Stimulated activated CD4-positive, alpha-beta T cell treated with anti-CD3 and anti-CD28 coated beads, Interleukin-15, amount 100 ng/mL, for 1 hour (primary cell): ENCODE measurements at places on chromosomes 1 and 21.

- DNase-seq, result no peak
Measured at GRCh38 chr1:20320704-20321103, 30.0 kb downstream of the VWA5B1 start.

- DNase-seq, result no peak
Measured at GRCh38 chr1:205377355-205377754, 20.6 kb upstream of the KLHDC8A start.

- no peak for DNase-seq
Measured at GRCh38 chr1:175922254-175922881, 179.0 kb upstream of the TNR start.

DNA sequence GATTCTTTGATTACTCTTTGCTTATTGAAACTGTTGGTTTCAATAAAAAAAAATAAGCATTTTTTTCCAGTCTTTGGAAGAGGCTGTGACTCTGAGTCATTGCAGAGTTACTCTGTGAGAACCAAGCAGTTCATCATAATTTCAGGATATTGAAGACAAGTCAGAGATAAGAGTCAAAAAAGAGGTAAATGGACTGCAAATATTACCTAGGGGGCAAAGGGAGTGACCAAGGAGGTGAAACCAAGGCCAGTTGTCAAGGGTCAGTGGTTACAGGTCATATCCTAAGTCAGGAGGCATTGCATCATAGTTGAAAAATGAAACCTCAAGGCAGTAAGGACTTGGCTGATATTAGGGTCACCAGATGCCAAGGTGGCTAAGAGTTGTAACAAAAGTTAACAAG, 597.1 kb upstream of the USP24 start:
- DNase-seq, result no peak

DNA sequence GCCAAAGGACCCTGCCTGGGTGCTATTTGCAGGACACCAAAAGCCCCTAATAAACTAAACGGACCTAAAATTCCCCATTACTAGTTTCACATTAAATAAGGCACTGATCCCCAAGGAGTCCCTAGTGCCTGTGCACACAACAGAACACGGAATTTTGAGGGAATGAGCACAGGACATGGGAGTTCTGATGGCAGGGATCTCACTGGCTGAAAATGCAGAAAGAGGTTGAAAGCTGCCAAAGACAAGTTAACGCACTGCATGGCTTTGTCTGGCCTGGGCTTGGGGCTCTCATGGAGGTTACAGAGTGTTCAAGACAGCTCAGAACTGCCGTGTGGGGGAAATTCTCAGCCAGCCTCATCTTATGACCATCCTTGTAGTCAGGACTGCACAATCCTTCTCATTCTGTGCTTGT, 15.6 kb upstream of the ATP1B1 start:
- no peak for DNase-seq

- no peak for DNase-seq
Measured at GRCh38 chr1:9473032-9473807, 66.0 kb upstream of the SLC25A33 start.

- DNase-seq, result no peak
Measured at GRCh38 chr1:27033043-27033746, 20.5 kb upstream of the TENT5B start.

DNA sequence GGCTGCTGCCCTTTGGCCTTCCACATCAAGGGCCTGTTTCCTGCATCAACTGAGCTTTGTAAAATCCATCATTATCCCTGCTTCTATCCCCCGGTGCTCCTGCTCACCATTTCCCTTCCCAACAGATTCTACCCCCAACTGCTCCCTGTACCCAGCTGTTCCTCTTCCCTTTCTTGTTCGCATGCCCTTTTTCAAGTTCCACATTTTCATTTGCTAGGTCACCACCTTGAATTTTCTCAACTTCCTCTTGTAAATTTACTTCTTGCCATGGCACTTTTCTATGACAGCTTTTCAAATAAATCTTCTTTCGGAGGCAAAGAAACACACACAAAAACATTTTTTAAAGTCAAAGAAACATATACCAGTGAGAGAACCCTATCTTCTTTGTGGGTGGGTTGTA, 330.5 kb upstream of the ADGRL2 start:
- no peak for DNase-seq

DNA sequence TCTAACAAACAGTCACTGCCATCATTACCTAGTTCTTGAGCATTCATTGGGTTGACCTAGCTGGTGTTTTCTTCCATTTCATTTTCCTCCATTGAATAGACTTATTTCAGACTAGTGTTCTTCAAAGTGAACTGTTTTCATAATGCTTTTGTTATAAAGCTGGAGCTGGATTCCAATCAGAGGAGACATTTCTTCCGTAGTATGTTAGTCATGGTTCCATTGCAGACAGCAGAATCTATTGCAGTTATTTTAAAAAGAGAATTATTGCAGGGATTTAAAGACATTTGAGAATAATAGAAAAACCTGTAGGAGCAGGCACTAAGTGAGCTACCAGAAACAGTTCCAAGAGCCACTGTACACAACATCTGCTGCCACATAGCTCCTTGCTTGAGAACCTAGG, 50.0 kb downstream of the HHAT start:
- no peak for DNase-seq

- no peak for DNase-seq
Measured at GRCh38 chr1:103948526-103948925, 198.8 kb downstream of the AMY1C start.

DNA sequence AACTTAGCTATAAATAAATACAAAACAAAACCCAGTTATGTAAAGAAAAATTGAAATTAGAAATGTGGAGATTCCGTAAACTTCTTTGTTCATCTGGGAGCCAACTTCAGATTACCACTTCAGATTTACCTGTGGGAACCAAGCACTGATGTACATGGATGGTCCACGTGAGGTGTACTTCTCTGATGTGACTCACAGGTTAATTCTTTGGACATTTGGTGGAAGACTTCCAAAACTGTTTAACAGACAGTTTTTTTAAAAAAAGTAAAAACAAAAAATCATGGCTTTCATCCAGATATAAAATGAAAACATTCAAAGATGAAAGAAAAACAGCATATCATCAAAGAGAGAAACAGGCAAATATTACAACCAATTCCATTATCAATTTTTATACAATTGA, 92.0 kb downstream of the MAST2 start:
- DNase-seq, result no peak

DNA sequence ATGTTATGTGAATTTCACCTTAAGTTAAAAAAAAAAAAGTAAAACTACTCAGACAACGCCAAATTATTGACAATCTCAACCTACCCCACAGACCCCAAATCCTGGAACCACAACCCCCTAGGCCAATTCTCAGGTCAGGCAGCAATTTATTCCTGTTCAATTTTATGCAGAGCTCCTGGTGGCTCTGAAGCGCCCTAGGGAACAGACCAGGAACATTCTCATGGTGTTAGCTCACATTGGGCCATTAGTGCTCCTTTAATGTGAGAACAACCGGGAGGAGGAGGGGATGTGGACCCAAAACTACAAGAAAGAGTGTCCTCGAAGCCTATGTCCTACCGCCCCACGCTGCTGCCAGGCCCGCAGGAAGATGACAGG, 403 bp upstream of the PSEN2 start:
- no peak for DNase-seq

DNA sequence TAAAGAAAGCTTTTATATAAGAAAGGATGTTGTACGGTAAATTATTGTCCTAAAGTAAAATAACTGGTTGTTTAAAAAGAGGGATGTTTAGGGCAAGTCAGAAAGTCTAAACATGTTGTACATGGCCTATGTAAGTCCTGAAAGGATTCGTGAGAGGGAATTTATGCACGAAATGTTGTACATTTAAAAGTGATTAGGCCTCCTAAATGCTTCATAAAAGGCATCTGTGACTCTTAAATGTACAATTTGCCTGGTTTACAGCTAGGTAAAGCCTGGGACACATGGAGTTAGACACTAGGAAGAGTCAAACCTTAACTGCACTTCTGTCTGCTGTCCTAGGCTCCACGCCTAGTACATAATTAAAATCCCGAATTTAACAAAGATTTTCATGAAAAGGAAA, 9.7 kb downstream of the KRTAP13-3 start:
- DNase-seq, result no peak

DNA sequence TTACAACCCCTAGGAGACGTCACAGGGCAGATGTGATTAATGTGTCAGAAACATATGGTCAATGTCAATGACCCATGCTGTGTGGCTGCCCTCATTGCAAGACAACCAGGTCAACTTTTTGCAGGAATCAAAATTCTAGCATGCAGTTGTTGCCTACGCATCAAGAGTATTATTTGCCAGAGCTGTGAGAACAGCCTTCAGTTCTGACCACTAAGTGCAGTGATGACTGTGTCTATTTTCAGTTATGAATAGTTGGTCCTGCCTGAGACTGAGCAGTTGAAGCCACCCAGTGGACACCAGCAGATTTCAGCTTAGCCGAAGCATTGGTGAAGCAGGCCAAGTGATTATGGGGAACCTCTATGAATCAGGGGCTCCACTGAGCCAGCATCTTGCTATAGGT, 47.3 kb downstream of the LYPLAL1 start:
- no peak for DNase-seq

DNA sequence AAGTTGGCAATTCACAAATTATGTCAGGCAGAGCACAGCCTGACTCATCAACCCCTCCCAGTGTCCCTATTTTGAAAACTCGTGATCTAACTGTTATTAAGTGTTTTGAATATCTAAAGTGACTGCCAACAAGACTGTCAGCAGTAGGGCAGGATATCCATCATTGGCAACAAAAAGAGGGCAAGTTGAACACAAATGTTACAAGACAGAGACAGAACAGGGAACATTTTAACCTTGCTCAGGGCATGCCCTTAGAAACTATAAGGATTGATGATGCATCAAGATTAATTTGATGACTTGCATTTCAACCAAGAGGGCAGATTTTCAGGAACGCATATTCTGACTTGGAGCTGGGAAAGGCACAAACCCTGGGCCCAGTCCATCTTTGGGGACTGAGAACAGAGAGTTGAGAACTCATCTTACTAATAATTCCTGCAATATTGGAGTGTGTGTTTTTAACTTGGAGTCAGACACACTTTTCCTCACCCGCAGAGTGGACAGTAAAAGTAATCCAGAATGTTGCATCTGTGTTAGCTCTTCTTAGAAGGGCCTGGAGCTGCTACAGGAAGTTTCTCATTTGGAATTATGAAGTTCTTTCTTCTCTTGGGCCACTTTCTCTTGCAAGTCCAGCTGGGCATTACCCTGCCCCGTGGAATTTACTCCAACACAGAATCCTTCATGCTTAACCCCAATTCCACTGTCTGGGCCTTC, 317.2 kb downstream of the LTN1 start:
- DNase-seq, result no peak

DNA sequence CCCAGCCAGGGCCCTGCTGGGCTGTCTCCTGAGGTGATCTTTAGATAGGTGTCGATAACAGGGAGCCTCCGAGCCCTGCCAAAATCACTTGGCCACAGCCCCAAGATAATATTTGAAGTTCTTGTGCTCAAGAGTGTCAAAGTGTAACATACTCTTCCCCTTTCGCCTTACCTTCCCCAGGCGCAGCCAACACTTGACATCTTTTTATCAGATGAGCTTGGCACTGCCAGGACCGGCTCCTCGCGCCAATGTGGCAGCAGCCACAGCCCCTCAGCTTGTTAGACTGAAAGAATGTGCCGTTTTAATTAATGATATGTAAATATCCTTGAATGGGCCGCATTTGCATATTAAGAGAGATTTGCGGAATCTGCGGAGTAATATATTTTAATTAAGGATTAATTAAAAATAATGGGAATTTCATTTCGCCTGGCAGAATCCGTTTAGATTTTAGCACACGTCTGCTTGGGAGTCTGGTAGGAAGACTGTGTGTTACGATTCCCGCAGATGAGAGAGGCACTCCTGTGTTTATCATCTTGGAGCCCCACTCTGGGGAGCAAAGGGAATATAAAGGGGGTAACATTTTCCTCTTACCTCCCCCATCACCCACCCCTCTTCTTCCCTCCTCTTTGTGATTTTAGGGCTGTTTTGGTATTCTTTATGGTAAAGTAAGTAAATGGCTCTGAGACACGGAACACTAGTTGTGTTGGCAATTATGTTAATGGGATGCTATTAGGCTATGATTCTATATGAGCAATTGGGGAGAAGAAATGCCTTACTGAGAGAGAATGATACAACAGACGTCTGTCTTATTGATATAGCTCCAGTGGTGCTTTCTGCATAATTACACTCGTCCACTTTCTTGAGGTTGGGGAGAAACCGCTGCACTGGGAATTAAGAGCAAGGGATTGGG, 109.8 kb downstream of the PBX1 start:
- no peak for DNase-seq

GRCh38 chr21:33546086-33546485, 3.2 kb downstream of the SON start:
- no peak for DNase-seq

DNA sequence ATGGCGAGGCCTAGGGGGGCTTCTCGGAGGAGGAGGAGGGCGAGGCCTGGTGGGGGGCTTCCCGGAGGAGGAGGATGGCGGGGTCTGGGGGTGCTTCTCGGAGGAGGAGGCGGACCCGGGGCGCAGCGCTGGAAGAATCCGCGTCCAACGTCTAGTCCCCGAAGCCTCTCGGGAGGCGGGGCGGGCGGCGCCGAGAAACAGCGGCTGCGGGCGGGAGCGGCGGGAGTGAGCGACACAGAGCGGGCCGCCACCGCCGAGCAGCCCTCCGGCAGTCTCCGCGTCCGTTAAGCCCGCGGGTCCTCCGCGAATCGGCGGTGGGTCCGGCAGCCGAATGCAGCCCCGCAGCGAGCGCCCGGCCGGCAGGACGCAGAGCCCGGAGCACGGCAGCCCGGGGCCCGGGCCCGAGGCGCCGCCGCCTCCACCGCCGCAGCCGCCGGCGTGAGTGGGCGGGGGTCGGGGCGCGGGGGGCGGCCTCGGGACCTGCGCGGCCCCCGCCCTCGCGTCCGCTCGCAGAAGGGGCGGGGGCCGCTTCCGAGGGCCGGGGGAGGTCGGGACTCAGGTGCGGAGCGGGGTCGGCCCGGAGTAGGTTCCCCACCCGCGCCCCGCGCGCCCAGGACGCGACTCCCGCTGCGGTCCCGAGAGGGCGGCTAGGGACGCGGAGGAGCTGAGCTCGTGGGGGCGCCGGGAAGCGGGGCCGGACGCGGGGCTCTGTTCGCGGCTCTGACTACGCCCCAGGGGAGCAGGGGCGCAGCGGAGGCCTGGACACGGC, at the start of gene KLHL17:
Gene KLHL17, plus strand, starts transcription at position 222 of the 769 bp plus-strand sequence. Its CDS starts 110 bp downstream, at position 332.
- DNase-seq, result peak; percentile 80

DNA sequence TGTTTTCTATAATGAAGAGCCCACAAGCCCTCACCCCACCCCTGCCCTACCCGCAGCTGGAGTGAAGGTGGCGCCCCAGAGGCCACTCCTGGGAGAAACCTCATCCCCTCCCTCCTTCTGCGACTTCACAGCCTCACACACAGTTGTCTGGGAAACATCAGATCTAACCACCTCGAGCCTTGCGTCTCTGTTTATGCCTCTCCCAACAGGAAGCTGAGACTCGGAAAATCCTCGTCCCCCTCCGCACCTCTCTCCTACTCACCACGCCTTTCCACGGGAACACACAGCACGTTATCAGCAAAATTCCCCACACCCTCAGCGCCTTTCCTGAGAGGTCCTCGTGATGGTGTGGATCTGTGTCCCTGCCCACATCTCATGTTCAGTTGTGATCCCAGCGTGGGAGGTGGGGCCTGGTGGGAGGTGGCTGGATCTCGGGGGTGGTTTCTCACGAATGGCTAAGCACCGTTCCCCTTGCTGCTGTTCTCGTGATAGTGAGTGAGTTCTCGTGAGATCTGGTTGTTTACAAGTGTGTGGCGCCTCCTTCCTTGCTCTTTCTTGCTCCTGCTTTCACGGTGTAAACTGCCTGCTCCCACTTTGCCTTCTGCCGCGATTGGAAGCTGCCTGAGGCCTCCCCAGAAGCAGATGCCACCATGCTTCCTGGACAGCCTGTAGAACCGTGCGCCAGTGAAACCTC, 190.6 kb downstream of the KIF26B start:
- no peak for DNase-seq

- DNase-seq, result no peak
Measured at GRCh38 chr1:37915476-37916093, 31.3 kb downstream of the INPP5B start.

- no peak for DNase-seq
Measured at GRCh38 chr1:57591842-57592241, 168.0 kb upstream of the DAB1 start.
